Activated naive CD4-positive, alpha-beta T cell (primary cell): ENCODE measurements at places on chromosomes 2 and 18.

- DNase-seq, result no peak
These were observed 117.3 kb downstream of the DYM start for GRCh38 chr18:49343179-49343578.

- no peak for DNase-seq
These were observed 552.3 kb upstream of the SETBP1 start for GRCh38 chr18:44128365-44128764.

- no peak for DNase-seq
These were observed 3.7 kb upstream of the PPP3R1 start for GRCh38 chr2:68256093-68256450.

DNA sequence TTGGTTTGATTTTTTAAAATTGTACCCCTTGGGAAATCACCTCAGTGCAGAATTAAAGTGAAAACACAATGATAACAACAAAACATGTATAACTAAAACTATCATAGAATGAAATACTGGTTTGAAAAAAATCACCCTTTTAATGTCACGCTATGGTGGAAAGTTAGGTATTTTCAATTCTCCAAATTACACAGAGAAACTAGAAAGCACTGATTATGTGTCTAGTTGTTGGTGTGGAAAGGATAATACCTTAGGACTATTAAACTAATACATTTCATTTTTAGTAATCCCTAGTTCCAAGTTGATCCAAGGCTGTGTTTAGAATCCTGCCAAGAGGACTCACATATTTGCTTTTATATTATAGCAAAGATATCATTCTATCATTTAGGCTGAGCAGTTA, 71.2 kb downstream of the NUP35 start:
- no peak for DNase-seq

- DNase-seq, result no peak
These were observed 284.2 kb upstream of the HDAC4 start for GRCh38 chr2:239684996-239685395.

- DNase-seq, result no peak
These were observed 82.0 kb upstream of the MEX3C start for GRCh38 chr18:51279367-51279984.

GRCh38 chr18:63207835-63208234, 111.7 kb downstream of the BCL2 start:
- no peak for DNase-seq

GRCh38 chr2:160270571-160271113, 70.6 kb upstream of the ITGB6 start:
- DNase-seq, result no peak
